ENCODE measurements at places on chromosomes 5 and 9.

DNA sequence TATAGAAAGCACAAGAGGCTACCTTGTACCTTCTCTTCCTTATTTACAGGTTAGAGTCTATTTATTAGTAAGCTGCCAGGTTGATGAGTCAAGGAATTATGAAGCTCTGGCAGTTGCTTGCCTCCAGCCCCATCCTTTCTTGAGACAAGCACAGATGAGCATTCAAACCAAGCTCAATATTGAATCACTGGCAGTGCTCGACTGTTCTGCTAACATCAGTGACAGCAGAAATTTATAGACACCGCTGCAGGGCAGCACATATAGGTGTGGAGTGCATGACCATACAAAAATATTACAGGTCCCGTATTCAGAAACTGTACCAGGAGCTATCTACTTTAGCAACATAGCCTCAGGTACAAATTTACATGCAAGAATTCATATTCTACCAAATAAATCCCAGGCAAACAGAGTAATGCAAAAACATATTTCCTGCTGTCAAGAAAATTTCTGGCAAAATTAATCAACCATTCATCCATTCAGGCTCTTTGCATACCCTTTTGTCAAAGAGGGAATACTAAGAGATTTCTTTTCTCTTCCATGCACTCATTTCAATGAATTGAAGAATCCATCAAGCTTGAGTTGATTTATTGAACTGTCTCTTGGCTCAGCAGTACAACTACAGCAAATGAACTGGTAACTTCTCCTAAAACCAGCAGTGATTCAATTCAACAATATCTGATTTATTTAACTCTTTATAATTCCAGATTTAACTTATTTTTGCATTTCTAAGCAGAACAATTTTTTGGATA lies 26.9 kb upstream of the PCA3 start:
- no peak for DNase-seq

DNA sequence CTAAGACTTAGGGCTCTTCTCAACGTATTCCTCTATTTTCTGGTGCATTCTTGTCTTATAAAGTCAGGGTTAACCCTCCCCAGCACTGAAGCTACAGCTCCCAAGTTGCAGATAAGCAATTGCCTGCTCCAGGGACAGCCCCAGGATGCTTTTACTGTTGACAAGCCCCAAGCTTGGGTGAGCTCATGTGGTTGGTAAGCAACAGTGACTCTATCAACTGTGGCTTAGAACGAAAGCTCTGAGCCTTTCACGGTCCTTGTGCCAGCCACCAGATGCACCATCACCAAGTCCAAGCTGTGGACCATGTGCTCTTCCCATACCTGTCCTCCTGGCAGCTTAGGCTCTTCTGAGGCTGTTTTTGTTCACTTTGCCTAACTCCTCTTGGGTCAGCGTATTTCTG lies 13.5 kb downstream of the ADRB2 start:
- no peak for DNase-seq

DNA sequence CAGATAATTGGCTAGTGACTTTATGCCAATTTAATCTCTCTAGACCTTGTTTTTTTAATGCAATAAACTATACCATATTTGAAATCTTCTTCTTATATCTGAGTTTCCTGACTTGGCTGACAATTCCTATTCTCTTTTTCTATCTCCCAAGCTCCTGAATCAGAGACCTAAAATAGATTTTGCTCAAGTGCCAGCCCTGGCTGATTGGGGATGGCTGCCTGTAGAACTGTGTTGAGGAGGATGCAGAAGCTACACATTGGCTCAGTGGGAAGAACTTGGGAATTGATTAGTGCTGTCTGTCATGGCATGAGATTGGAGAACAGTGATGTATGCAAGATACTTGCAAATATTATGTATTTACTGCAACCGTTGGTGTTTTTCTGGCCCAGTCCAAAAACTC lies 132.8 kb downstream of the INSYN2B start:
- no peak for DNase-seq

- no peak for DNase-seq
These were observed 2.4 kb downstream of the DCAF12 start for GRCh38 chr9:34124099-34124498.

- DNase-seq, result no peak
These were observed 36.3 kb upstream of the RLN1 start for GRCh38 chr9:5375790-5376477.

- no peak for DNase-seq
These were observed 12.1 kb downstream of the MELK start for GRCh38 chr9:36584620-36585460.

DNA sequence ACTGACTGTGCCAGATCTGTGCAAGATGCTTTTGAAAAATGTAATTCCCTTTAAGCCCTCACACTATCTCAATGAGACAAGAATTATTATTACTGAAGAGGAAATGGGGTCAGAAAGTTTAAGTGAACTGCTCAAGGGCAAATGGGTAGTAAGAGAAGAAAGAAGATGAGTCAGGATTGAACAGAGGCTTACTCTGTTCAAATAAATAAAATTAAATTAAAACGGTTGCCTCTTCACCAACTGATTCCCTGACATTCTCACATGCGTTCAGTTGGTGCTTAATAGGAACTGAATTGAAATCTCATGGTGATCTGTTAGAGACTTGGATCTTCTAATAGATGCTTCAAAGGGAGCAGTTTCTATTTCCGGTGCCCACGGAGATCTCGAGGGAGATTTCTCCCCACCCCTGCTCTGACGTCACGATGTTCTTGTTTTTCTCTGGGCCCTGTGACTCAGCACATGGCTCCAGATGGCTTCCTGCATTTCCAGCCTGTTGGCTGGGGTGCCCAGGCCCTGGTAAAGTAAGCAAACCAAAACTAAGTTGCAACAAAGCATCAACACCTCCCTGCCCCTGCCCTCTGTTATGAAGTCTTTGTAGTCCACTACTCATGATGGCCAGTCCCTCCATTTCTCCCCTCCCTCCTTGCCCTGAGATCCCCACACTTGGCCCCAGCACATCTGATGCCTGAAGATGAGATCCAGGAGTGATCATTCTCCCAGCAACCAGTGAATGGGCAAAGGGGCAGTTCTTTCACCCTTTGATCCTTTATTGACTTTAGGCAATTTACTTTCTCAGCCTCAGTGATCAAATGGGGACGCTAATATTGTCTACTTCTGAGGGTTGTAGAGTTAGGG lies 106.1 kb upstream of the CPEB4 start:
- no peak for DNase-seq

GRCh38 chr5:12358371-12359090 lies 454.3 kb upstream of the CTNND2 start:
- DNase-seq, result no peak

DNA sequence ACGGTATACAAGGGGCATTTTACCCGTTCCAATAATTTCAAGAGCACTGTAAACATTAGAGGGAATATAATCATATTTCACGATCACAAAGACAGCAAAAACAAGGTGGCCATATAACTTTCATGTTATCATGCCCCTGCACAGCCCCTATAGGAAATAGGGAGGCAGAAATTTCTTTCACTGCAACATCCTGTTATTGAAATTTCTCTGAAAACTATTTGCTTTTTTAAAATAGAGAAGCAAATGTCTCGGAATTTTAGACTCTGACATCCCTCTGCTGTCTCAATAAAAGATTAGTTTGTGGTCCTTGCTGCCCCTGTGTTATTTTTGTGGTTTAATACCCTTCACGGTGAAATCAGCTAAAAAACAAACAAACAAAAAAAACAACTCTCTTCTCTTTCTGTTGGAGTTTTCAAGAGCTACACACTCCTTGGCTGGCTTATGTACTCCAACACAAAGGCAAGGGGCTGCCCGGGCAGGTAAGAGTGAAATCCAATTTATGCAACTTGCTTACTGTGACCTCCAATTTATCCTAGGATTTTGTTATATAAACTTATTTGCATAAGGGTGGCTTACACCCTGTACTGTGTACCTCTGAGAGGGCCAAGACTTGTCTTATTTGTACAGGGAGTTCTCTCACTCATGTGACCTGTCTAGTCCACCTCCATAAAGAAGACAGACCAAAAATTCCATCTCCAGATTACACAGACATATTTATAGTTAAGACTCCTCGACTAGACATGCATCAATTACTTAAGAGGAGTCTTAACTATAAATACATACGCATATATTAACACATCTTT lies 223.6 kb downstream of the MLLT3 start:
- no peak for DNase-seq

DNA sequence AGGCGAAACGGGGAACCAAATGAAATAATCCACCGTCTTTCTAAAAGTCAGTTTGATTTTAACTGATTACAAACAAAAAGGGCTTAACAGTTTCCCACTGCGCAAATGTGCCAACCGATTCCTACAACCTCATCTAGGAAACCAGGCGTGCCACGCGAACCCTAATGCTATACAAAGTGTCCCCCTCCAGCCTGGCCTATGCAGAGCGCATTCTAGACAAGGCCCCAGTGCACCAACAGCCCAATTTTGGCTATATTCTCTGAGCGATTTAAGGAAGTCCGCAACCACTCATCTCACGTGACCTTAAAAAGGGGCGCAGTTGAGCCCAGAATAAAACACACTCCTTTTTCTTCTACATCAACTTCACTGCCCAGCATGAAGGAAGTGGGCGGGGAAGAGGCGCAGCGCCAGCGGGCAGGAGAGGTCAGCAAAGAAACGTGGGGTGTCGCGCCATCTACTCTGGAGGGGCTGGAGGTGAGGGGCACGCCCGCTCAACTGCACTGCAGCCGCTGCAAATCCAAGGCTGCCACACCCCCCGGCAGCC lies 779 bp downstream of the FAM13B start:
- DNase-seq, result no peak

DNA sequence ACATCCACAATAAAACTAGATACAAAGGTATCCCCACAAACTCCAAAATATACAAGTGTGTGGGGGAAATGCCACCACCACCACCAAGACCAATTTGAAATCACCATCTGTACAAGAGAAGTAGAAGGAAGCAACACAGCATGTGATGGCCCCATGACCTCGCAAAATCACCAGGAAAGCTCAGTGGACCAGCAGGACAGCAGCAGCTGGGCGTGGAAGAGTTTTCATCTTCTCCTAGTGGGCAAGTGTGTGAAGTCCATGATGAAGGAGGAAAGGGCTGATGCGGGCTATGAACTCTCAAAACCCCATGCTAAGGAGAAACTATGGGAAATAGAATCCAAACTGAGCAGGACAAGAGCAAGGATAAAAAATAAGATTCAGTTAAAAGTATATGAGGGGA lies 58.1 kb downstream of the GOLPH3 start:
- no peak for DNase-seq

- DNase-seq, result no peak
These were observed 20.0 kb upstream of the SLC25A51 start for GRCh38 chr9:37923796-37924427.

DNA sequence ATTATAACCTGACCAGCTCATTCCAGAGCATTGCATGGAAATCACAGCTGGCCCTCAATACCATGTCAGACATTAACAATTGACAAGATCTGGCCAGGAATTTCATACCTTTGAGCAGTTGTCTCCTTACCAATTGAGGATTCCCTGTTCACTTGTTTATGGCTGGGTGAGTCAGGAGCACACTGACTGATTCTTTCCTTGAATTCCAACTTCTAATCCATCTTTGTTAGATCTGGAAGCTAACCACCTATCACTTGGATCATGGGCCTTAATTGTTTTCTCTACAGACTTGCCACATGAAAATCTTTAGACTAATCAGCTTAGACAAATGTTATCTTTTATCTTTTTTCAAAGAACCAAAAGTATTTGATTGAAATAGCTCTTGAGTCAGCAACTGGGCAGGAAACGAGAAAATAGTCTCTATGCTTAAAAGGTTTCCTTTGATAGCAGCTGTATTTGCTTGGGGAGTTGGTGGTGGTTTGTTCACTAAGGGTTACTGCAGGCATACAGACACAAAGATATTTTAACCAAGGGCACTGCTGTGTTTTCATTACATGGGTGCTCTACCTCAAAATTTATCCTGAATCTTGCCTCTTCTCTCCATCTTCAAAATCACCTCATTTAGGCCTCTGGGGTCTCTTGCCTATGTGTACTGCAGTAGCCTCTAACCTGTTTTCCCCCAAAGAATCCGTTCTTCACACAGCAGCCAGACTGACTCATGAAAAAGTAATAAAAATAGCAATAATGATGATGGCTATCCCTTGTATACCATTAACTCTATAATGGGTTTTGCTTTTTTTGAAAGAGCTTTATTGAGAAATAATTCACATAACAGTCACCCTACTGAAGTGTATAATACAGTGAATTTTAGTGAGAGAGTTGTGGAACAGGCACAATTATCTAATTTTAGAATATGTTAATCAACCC lies 197.0 kb upstream of the NMUR2 start:
- DNase-seq, result no peak

DNA sequence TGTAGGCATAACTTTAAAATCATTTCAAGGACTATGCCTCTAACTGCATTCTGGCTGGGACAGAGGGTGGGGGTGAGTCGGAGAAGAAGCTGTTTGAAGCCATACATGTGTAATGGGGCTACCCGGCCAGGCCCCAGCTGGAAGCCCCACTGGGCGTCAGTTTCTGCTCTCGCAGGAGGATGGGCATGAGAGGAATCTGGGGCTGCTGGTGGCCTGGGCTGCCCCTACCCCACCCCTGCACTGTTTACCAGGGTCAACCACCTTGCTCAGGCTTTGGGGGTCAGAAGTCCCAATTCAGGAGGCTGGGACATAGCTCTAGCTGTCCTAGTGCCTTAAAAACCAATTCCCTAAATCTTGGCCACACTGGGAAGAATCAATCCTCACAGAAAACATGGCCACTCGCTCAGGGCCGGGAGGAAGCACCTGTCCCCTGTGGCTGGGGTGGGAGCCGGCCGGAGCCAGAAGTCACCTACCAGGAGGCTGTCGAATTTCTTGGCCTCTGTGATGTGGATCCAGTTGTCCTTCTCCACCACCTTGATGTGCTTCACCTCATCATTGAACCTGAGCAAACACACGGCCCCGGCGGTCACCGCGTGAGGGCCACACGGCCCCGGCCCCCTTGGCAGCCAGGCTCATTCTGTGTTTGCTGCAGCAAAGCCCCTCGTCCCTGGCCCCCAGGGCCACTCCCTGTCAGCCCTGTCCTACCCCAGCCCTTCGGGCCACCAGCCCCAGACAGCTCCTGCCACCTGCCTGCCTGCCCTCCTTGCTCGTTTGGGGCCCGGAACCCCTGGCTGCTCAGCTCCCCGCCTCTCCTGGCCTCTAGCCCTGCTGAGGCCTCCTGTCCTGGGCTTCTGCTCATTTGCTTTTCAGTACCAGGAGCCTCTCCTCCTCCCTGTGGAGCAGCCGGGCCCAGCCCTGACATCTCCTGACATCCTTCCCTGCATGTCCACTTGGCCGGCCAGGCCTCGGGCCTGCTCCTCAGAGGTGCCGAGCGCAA lies 33.6 kb upstream of the SARDH start:
- DNase-seq, result no peak

- no peak for DNase-seq
These were observed 396.9 kb downstream of the AGTPBP1 start for GRCh38 chr9:85344901-85345300.

GRCh38 chr9:12784461-12785259 lies 9.8 kb downstream of the LURAP1L start:
- DNase-seq, result no peak
